ENCODE measurements at places on chromosomes 6 and 20. TPM values are rescaled to one million over a fixed set of nuclear protein-coding genes. Genes with fewer than 3 reads are reported as not detected.

The ENPP1 gene
- 2.1 TPM for total RNA-seq

The CDK19 gene
- 17.1 TPM for total RNA-seq

The ZNF322 gene
- 3.1 TPM for total RNA-seq

The IRF4 gene
- total RNA-seq, result 16.6 TPM

The SYNDIG1 gene
- total RNA-seq, result not detected

The CCNC gene
- 43.5 TPM for total RNA-seq

The SPEF1 gene
- total RNA-seq, result not detected

The MCCD1 gene
- total RNA-seq, result not detected

The SLC4A11 gene
- 0.37 TPM for total RNA-seq

DNA sequence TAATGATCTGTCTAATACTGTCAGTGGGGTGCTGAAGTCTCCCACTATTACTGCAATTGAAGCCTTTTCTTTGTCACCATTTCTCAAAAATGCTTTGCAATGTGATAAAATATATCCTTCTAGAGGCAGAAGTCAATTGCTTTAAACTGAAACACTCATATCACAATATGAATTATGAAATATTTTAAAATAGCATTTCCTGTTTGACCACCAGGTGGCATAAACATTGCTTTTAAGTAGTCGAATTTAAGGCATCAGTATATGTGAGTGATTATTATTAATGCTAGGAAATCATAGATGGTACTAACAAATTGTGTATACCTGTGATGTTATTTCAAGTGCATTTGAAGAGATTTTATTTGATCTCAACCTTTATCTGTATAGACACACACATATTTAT, 87.5 kb downstream of the MEI4 start:
- DNase-seq, result no peak

DNA sequence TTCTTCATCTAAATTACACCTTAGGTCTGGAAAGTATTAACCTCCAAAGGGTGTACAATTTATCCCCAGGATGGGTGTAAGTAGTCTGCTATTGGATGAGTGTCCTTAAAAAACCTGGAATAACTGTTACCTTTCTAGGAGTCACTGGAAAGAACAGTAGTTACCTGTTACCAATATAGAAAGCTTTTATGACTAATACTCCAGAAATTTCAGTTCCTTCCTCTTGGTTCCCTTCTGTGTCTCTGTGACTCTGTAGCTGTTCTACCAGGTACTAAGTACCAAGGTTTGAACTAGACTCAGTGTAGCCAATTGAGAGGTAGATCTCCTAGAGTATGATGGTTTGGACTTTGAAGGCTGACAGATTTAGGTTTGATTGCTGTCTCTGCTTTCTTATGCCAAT, 47.0 kb upstream of the TBX18 start:
- DNase-seq, result no peak

- DNase-seq, result no peak
Observed at GRCh38 chr20:48571949-48572847, 255.6 kb downstream of the PREX1 start.

- no peak for DNase-seq
Observed at GRCh38 chr6:126628125-126628524, 288.2 kb downstream of the CENPW start.

- DNase-seq, result no peak
Observed at GRCh38 chr6:90818163-90818562, 231.3 kb upstream of the MAP3K7 start.

DNA sequence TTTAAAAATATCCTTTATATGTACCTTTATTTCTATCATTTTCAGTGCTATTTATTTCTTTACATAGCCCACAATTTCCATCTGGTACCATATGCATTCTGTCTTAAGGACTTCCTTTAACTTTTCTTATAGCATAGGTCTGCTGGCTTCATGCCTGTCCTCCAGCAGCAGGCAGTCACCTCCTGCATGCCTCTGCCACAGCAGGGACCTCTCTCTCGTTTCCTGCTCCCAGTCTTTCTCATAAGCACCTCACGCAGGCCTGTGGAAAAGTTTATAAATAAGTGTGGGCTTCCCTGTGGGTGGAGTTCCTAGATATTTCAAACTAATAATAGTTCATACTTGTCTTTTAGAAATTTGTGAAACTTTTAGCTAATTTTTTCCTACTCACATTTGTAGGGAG, 133.9 kb downstream of the KCNQ5 start:
- no peak for DNase-seq

DNA sequence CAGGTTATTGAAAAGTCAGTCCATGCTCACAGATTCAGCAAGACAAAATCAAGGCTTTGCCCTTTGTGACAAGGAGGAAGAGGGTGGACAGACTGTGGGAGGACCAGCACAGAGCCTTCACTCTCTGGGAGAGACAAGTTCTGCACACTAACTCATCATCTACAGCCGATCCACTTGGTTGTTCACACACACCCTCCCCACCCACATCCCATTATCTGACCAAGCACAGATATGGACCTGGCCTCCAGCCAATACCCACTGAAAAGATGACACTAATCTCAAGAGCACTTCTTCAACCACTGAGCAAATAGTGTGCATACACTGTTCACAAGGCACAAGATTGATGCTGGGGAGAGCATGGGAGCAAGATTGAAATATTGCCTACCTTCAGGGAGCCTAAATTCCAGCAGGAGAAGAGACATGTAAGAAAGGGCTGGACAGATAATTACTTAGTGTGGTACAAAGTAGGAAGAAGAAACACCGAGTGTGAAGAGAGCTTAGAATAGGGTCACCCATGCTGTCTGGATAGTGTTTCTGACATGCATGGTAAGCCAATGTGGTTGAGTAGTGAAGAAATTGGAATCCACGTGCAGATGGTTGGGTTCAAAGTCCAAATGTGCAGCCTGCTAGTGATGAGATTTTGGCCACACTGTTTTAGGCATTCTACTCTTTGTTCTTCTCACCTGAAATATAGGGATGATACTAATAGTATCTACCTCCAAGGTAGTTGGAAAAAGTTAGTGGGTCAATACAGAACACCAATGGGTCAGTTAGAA, 21.7 kb upstream of the IL17A start:
- DNase-seq, result no peak

DNA sequence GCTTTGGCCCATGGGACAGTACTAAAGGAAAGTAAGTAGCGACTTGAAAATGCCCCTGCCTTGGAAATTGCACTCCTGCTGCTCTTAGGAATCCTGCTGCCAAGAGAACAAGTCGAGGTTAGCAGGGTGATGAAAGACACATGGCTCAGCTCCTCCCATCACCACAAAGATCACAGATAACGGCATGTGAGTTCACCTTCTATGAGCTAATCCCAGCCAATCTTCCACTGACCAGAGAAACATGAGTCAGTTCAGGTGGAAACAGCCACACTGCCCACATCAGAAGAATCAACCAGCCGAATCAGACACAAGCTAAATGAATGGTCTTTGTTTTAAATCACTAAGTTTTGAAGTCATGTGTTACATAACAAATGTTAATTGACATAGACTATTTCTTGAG, 106.3 kb downstream of the PRKN start:
- no peak for DNase-seq

DNA sequence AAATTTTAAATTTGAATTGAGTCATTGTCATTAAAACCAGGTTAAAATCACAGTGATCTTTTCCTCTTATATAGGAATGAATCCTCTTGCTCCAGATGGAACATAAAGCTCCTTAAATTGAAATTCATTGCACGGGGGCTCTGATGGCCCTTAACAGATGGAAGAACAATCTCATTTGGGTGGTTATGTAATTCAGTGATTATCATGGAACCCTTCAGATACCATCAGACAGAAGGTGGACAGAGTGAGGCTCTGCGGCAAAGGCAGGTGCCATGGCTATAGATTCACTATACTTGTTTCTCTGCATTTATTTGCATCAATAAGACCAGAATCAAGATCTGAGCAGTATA, 17.8 kb upstream of the RNF182 start:
- no peak for DNase-seq

DNA sequence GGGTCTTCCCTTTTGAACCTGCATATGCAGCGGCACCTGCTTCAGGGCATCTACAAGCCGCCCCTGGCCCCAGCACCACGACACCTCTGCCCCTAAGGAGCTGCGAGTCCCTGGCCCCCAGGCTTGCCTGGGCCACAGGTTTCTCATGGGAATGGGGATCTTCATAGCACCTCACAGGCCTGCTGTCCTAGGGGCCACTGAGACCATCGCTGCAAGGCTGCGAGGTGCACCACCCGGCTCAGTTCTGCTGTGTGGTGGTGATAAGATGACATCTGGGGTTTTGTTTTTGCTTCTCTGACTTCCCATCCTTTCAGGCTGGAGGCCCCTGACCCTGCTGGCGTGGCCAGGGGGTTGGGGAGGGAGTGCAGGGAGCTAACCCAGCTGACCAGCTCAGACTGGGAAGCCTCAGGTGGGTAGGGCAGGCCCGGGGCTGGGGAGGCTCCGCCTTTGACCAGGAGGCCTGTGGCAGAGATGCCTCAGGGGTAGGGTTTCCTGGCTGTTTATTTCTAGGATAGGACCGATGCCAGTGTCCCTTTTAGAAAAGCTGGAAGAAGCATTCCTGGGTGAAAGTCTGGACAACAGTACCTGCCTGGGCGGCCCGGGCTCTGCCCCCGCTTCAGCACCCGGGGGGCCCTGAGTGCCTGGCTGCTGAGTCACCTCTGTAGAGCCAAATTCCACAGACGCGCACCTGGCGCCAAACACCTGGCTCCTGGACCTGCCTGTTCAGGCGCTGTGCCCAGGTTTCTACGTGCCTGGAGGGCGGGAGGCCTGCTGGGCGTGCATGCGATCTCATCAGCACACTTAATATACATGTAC, 264.7 kb downstream of the DLL1 start:
- DNase-seq, result no peak

DNA sequence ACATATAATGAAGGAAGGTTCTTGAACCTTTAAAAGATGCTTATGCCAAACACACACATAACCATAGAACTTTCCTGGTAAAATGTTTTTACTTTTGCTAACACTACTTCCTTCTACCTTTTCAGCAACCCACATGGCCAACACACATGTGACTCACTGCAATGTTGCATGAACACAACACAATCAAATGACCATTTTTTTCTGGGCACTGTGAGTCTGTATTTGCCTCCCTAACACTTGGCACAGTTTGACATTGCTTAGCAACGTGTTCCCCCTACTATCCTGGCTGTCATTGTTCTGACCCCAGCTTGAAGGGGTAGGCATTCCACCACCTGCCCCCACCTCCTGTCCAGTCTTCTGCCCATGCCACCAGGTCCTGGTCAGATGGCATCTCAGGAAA, 204.8 kb upstream of the PRND start:
- DNase-seq, result no peak

DNA sequence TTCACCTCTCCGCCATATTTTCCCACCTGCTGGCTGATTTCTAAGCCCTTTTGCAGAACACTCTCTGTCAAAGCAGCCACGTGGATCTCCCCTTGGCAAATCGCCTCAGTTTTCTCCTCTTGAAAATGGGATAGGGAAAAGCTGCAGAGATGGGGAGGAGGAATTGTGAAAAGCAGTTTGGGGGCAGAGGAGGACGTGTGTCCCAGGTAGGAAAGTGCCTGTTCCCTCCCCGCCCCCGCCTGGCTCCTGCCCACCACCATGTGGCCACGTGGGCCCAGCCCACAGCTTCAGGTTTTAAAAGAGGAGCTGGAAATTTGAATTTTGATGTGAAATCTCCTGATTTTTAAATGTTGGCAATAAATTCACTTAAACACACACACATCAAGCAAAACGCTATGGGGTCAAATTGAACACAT, 3.6 kb upstream of the CEBPB start:
- no peak for DNase-seq

DNA sequence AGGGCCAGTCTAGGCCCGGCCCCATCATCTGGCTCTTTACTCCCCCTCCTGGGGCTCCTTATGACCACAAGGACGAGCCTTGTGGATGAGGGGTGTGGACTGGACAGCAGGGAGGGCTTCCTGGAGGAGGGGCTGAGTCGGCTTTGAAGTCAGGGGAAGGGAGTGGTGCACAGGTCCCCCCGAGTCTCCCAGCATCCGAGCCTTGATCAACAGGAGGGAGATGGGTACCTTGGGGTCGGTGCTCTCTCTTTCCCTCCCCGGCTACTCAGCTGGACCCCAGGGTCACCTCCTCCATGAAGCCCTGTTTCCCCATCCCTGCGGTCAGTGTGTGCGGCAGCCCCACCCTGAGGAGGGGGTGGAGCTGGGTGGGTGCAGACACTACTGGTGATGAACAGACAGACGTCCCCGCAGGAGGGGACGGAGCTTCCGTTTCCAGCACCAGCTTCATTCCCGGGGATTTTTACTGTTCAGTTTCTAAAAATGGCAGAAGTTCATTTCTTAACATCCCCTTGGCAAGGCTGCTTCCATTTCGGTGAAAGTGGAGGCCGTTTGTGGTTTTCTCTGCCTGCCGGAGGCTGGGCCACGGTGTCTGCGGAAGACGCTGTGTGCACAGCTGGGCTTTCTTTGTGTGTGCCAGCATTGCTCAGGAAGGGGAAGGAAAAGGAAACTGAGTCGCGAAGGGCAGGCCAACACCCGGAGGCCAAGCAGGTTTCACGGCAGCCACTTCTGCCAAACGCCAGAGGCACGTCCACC, 19.6 kb downstream of the NTSR1 start:
- DNase-seq, result no peak

- no peak for DNase-seq
Observed at GRCh38 chr20:38224531-38224930, 36.0 kb downstream of the KIAA1755 start.

- DNase-seq, result no peak
Observed at GRCh38 chr6:38443352-38444144, 196.2 kb downstream of the BTBD9 start.

DNA sequence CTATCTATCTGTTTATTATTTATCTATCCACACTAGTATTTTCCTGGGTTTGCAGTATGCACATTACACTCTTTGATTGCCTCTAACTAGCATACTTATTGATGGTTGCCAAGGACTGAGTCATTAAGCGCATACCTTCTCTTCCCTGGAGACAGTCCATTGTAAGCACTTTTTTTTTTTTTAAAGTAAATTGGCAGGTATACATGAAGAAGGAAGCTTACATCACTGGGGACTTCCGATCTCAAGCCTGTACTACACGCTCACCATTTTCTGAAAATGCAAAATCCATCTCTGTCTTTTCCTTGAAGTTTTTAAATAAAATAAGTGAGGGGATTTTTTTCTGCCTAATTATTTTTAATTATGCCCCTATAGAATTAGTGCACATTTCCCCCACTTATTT, 63.5 kb downstream of the HMGN3 start:
- DNase-seq, result no peak

GRCh38 chr6:39829331-39829730, 37.2 kb downstream of the DAAM2 start:
- DNase-seq, result no peak

- DNase-seq, result no peak
Observed at GRCh38 chr6:15881150-15881549, 218.3 kb upstream of the DTNBP1 start.

- no peak for DNase-seq
Observed at GRCh38 chr6:131331151-131331550, 195.9 kb downstream of the AKAP7 start.

DNA sequence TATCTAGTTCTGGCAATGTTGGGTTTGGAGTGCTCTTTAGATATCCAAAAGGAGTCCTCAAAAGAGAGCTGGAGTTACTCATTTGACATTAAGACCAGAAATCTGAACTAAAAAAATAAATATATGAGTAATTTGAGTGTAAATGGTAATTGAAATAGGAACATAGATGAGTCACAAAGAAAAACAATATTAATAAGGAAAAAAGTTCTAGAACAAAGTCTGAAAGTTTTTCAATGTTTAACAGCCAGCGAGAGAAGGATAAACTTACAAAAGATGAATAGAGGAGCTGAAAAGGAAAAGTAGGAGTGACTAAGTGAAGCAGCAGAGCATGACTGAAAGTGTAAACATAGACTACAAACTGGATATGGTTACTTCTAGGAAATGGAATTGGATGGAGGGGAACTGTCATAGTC, 46.8 kb downstream of the EPM2A start:
- no peak for DNase-seq

- DNase-seq, result no peak
Observed at GRCh38 chr6:19434065-19434464, 403.1 kb upstream of the ID4 start.

- DNase-seq, result no peak
Observed at GRCh38 chr6:18349386-18349785, 37.8 kb upstream of the RNF144B start.

Data from T-helper 17 cell (primary cell).